ENCODE measurements at places on chromosomes 6 and 20. TPM values are rescaled to one million over a fixed set of nuclear protein-coding genes. Genes with fewer than 3 reads are reported as not detected.

The SMOC2 gene
- total RNA-seq: not detected

The WFDC6 gene
- total RNA-seq: not detected

The EFCAB8 gene
- 0.54 TPM for total RNA-seq

The SCUBE3 gene
- 0.02 TPM for total RNA-seq

The LINC00237 gene
- not detected for total RNA-seq

The GZF1 gene
- 10.3 TPM for total RNA-seq

The CDH26 gene
- 0.47 TPM for total RNA-seq

The CDC25B gene
- total RNA-seq: 75.5 TPM

The NFATC2 gene
- 65.0 TPM for total RNA-seq

The MRPS18B gene
- 83.6 TPM for total RNA-seq

All from activated CD4-positive, alpha-beta T cell treated with anti-CD3 and anti-CD28 coated beads, Interleukin-2, amount 10 ng/mL, durations not matched to agents 24 days and 14 days (primary cell).